ENCODE measurements at places on chromosomes 1 and 21.
A peak's percentile ranks its signal among the peaks of the same experiment; 100 is the strongest.

GRCh38 chr1:216721863-216722262 is 1.4 kb downstream of the ESRRG start:
- no peak for DNase-seq

DNA sequence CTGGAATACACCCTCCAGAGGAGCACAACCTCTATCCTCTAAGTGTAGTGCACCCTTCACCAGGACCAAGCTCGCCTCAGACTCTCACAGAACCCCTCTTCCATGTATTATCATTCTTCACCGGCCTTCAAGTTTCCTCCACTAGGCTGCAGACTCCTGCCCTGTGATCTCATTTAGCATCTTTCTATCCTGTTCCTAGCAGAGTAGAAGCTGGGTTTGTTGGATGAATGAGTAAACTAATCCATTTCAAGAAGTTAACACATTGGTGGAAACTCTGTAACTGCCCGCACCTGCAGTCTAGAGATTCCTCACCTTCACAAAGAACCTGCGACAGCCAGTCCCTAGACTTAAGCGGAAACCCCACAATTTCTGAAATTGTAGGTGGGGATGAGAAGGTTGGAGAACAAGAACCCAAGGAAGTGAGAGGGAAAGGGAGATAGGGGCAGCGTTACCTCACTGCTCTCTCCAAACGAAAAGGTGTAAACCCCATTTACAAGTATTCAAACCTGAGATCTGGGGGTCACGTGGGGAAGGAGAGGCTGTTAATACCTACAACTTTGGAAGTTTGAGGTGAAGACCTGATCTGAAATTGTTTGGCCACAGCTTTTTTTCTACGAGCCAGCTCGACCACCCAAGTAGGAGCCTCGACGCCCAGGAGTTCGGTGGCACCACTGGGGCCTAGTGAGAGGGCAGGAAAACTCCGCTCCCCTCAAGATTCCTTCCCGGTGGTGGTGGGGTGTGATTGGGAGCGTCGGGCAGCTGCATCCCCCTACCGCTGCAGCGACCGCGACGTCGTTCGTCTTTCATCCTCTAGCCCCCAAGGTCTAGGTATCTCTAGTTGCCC is 1.2 kb downstream of the PTPN14 start:
- no peak for DNase-seq

DNA sequence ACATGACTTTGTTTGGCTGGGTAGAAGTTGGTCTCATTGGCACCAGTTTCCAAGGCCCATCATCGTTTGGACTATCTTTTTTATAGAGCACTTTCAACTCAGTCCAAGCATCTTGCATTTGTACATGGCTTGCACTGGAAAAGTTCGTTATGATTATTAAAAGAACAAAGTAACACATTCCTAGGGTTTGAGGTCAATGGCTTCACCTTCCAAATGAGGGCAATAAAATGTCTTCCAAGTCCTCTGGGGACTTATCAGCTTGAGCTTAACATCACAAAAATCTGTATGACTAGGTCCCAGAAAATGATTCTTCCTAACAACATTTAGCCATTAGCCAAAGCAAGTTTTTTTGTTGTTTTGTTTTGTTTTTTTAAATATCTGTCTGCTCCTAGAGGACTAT is 610.8 kb downstream of the LMO4 start:
- DNase-seq: no peak

GRCh38 chr1:234125283-234125682 is 220.8 kb downstream of the SLC35F3 start:
- DNase-seq: peak; percentile 13

DNA sequence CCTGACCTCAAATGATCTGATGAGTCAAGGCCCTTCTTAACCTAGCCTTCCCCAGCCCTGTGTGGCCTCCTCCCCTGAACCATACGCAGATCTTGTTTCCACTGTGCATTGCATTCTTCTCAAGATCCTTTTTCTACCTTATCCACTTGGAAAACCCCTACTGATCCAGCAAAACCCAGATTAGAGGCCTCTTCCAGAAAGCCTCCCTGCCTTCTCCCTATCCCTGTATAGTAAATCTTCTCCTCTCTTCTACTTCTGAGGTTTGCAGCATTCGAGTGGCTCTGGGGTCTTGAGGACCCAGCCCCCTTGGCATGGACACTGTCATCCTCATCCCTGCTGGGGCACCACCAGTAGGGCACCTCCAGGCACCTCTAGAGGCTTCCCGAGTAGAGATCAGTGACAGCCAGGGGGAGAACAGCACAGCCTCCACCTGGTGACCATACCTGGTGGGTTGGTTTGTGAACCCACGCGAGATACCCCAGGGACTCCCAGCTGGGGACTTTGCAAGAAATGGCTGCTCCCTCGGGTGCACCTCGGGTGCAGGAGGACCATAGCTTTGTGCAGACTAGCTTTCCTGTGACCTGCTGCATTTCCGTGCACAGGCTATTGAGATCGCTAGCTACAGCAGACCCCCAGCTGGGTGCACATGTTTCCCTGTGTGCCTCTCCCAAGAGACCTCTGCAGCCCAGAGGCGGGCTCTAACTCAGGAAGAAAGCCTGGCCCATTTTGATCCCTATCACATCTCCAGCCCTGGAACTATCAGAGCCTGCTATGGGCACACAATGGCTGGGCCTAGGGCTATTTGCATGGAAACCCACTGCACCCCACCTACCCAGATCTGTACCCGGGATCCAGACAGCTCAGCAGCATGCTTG is 34.2 kb downstream of the MATN1 start:
- DNase-seq: no peak
